ENCODE measurements at places on chromosomes 2 and 18.

DNA sequence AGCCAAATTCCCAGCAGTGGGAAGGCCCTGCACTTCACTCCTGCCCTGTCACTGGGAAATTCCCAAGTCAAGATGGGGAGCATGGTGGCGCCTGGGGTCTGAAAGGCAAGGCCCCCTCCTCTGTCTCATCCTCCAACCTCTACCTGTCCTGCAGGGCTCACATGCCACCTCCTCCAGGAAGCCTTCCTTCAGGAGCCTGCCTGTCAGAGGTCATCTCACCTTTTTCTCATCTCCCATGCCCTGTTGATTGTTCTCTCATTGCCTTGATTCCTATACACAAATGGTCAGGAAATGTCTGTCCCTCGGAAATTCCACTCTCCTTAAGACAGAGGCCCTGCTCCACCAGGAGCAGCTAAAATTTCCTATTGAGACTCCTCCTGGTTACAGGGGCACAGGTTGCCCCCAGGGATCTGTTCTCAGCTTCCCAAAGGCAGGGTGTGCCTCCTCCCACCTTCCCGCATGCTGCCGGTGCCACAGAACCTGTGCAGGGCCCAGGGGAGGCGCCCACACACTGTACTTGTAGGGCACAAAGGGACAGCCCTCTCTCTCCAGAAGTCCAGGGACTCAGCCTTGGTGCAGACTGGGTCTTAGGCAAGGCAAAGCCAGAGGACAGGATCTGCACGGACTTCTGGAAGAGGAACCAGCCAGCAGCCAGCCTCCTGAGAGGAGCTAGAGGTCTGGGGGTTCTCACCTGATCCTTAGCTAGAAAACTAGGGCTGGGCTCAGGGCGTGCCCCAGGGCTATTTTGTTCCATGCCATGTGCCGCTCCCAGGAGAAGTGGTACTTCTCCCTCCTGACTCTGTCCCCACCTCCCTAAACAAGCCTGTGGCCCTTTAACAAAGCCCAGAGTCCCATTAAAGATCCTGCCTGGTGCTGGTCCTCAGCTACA is 12.9 kb downstream of the HES6 start:
- H3K36me3 ChIP-seq = no peaks in the 10 kb centered on the region

DNA sequence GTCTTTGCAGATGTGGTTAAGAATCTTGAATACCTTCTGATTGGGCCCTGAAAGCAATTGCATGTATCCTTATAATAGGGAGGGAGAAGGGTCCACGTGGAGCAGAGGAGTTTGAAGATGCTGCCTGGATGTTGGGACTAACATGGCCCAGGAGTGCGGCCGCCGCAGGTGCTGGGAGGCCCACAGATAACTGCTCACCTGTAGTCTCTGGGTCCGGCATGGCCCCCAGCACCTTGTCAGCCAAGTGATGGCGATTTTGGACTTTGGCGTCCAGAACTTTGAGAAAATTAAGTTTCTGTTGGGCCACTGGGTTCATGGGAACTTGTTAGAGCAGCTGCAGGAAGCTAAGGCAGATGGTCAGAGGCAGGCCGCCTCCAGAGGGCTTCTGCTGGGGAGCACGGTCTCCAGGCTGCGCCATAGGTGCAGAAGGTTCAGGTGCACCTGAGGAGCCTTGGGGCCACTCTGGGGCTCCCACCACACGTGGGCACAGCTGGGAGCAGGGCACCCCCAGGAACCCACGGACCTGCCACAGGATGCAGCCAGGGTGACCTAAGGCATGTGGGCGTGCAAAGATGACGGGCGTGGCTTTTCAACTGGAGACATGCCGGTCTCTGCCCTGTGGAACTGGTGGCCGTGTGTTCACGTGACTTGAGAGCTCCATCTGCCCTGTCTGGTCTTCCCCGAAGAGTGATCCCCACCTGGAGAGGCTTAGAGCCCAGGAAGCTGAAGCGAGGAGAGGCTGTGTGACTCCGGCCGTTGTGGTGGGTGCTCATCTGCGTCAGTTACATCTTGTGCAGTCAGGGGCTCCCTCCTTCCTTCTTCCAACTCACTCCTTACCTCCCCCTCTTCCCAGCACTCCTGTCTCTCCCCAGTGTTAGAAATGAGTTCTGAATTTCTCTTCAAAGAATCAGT is 277.3 kb downstream of the AGAP1 start:
- H3K36me3 ChIP-seq = no peaks in the 10 kb centered on the region
- no peaks in the 10 kb centered on the region for H3K4me1 ChIP-seq

DNA sequence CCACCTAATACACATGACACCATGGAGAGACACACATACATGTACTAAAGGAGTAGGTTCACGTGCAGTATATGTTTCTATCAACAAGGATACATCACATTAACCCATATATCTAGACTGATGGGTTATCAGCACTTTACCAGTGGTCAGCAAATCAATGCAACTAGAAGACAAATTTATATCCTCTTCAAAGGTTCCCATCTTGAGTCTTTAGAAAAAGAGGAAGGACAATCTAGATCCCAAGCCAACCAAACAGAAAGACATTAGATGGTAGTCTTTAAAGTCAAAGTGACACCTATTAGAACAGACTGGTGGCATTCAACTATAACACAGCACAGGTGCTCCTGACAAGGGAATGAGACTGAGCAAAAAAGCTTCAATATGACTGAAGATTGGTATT is 13.8 kb upstream of the SERTAD2 start:
- H3K4me1 ChIP-seq = peaks cover 18% of the 10 kb centered on the region
- H3K4me3 ChIP-seq = no peak overlapping the region
- peaks cover 3% of the 10 kb centered on the region for H3K36me3 ChIP-seq
- H3K27ac ChIP-seq = peak overlapping the region; percentile 72

DNA sequence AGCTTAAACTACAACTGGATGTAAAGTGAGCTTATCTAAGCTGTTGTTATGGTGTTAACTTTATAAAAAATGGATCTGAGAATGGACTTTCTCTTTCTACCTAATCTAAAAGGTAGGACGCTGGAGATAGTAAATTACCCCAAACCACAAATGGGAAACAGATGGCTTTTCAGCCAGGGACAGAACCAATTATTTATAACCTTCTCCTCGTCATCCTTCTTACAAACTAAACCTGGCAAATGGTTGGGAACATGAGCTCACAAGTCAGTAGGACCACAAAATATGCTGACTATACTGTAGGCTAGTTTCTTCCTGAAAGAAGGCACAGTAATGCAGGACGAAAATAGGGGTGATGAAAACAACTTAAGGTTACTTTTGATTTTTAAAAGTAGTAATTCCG is 32.7 kb upstream of the ZDBF2 start:
- no peak for DNase-seq
- H3K27ac ChIP-seq = no peak overlapping the region
- no peaks in the 10 kb centered on the region for H3K4me1 ChIP-seq
- H3K27me3 ChIP-seq = peaks cover 8% of the 10 kb centered on the region

GRCh38 chr2:241968417-241968816 is 98.9 kb downstream of the RTP5 start:
- H3K4me3 ChIP-seq = no peak overlapping the region
- no peak overlapping the region for H3K27ac ChIP-seq
- H3K27me3 ChIP-seq = no peaks in the 10 kb centered on the region
- peaks cover 15% of the 10 kb centered on the region for H3K4me1 ChIP-seq
- no peak for DNase-seq

DNA sequence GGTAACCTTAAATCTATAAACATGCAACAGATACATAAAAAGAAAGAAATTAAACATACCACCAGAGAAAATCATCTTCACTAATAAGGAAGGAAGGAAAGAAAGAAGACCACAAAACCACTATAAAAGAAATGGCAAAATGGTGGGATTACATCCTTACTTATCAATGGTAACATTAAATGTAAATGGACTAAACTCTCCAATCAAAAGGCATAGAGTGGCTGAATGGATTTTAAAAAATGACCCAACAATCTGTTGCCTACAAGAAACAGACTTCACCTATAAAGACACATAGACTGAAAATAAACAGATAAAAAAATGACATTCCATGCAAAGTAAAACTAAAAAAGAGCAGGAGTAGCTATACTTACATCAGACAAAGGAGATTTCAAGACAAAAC is 195.4 kb downstream of the GALNT13 start:
- H3K27me3 ChIP-seq = no peaks in the 10 kb centered on the region
- no peak overlapping the region for H3K27ac ChIP-seq
- no peaks in the 10 kb centered on the region for H3K4me1 ChIP-seq
- DNase-seq = no peak
- H3K36me3 ChIP-seq = no peaks in the 10 kb centered on the region

DNA sequence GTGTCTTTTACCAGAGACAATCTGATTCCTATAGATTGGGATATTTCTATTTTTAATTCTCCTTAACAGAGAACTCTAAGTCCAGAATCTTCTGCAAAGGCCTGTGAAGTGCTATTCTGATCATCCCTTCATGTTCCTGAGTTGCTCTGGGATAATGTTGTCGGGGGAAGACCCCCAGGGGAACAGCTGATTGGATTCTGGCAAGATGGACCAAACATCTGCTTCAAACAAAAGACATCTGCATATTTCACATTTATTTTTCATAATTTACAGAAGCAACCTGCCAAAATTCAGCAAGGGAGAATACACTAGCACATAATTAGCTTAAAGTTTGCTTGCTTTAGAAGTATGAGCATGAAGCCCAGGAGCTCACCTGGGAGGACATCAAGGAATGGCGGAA is 116.0 kb upstream of the ETAA1 start:
- no peak overlapping the region for H3K27ac ChIP-seq
- no peaks in the 10 kb centered on the region for H3K4me1 ChIP-seq
- H3K4me3 ChIP-seq = no peak overlapping the region
- H3K27me3 ChIP-seq = no peaks in the 10 kb centered on the region
- DNase-seq = no peak
- H3K36me3 ChIP-seq = no peaks in the 10 kb centered on the region

- H3K36me3 ChIP-seq = peaks cover 3% of the 10 kb centered on the region
- peak overlapping the region; percentile 91 for H3K4me3 ChIP-seq
- H3K27ac ChIP-seq = no peak overlapping the region
Measured at GRCh38 chr18:47175283-47175897, 774 bp downstream of the IER3IP1 start.

DNA sequence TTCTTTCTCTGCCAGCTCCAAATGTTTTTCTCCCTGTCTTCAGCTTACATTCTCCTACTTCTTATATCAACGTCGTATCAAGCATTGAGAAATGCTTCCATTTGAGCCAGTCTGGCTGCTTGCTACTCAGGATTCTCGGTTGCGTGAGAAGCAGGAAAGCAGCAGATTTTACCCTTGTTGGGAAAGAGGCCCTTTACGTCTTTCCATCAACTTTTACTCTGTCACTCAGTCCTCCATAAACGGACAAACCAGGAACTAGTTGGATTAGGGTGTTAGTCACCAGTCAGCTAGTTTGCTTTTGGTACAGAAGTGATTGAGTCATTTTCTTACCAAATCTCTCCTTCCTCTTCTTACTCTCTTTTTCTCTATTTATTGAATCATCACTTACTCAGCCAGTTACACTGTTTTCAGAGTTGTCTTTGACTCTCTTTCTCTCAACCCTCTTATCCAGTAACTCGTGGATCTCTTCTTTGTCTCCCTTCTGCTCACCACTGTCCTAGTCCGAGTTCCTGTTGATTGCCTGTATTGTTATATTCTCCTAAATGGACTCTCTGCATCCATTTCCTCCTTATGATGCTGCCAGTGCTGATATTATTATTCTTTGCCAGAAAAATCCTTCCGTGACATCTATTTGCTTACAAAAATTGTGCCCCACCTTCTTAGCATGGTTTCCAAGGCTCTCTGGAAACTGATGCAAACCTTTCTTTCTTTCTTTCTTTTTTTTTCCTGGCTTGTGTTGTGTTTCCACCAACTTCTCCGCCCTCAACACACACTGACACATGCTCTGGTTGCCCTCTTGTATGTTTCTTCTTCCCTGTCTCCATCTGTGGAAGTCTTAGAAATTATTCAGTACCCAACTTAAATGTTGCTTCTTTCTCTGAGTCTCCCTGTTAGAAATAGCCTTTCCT is 61.5 kb downstream of the VRK2 start:
- H3K27ac ChIP-seq = no peak overlapping the region
- no peaks in the 10 kb centered on the region for H3K4me1 ChIP-seq
- no peaks in the 10 kb centered on the region for H3K27me3 ChIP-seq

- no peaks in the 10 kb centered on the region for H3K4me1 ChIP-seq
- no peak overlapping the region for H3K4me3 ChIP-seq
- no peaks in the 10 kb centered on the region for H3K27me3 ChIP-seq
- no peak overlapping the region for H3K27ac ChIP-seq
- DNase-seq = no peak
Measured at GRCh38 chr18:66833646-66834045, 229.8 kb upstream of the CDH19 start.

- H3K36me3 ChIP-seq = no peaks in the 10 kb centered on the region
- DNase-seq = no peak
- no peak overlapping the region for H3K4me3 ChIP-seq
- H3K4me1 ChIP-seq = no peaks in the 10 kb centered on the region
- H3K27me3 ChIP-seq = peaks cover 5% of the 10 kb centered on the region
Measured at GRCh38 chr2:135800513-135801460, 36.2 kb downstream of the LCT start.
